Esophagus squamous epithelium (tissue), 5 donors: ENCODE measurements at places on chromosomes 3 and 15. TPM values are rescaled to one million over a fixed set of nuclear protein-coding genes. Genes with fewer than 3 reads are reported as not detected.

The CCDC71 gene
- 31.1 TPM for total RNA-seq

The ROBO1 gene
- 34.1 TPM for total RNA-seq

The UCN2 gene
- 2.7 TPM for total RNA-seq

The TUSC7 gene
- not detected for total RNA-seq

The SEMA4B gene
- total RNA-seq, result 87.9 TPM

The CLDN18 gene
- not detected for total RNA-seq

The ZPLD1 gene
- not detected for total RNA-seq

The SECISBP2L gene
- total RNA-seq, result 33.0 TPM

The DAZL gene
- total RNA-seq, result not detected

The PP2D1 gene
- total RNA-seq, result not detected

The CCR4 gene
- 0.27 TPM for total RNA-seq

The SUSD5 gene
- not detected for total RNA-seq
